Right hindlimb (tissue), 1 donor: ENCODE measurements at places on chromosomes 11 and 22.

GRCh38 chr11:70751142-70751734, 352.9 kb downstream of the CTTN start:
- no peak for DNase-seq

DNA sequence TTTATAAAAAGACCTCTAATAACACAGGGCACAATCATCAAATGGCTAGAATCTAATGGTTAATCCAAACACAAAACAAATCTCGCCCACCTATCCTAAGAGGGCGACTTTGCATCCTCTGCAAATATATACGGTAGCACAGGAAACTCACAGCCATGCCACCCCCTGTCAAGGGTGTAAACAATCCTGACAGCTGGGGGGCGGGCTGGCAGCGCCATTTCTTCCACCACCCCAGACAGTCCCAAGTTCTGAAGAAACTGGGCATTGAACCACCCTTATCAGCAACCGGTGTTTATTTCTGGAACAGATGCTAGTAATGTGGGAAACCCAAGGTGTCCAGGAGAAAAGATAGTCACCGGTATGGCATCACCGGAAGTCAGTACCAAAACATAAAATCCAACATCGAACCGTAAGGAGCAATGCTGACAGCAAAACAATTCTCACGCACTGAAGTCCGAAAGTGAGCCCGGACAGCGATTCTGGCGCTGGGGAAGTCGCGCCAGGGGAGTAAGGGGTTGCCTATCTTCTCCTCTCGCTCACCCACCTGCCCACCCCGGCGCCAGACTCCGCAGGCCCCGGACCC, 825 bp downstream of the FBXO3 start:
- no peak for DNase-seq

DNA sequence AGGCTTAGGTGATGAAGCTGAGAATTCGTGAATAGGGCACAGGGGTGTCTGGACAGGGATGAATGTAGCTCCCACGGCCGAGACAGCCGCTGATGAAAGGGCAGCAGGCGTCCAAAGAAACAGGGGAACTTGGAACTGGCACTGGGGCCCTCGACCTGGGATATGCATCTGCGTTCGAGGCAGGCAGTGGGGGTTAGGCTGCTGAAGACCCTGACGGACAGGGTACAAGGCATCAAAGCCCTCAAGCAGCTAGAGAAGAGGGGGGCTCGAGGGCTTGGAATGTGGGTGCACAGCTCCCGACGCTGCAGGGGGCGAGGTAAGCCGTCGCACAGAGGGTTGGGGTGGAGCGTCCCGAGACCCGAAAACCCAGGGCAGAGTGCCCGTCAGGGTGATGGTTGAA, 6.9 kb upstream of the SYT8 start:
- DNase-seq, result no peak

DNA sequence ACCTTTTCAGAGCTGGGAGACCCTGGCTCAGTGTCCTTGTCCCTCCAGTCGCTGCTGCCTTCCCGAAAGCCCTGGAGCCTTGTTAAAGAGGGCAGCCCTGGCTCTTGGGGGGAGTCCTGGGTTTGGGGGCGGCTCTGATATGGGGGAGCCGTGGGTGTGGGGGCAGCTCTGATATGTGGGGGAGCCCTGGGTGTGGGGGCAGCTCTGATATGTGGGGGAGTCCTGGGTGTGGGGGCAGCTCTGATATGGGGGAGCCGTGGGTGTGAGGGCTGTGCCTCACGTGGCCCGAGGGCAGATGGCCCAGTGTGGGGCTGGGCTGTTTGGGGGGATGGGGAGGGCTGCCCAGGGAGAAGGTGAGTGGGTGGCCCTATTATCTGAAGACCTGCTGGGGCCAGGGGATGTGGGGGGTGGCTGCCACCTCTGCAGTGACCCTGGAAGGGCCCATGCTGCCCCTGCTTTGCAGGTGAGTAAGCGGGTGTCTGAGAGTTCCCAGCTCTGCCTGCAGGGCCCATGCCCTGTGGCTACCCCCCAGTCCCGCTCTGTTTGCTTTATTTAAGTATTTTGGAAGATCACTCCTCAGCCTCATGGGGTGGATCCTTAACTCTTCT, 30.9 kb upstream of the GRAMD4 start:
- DNase-seq, result peak; percentile 20

DNA sequence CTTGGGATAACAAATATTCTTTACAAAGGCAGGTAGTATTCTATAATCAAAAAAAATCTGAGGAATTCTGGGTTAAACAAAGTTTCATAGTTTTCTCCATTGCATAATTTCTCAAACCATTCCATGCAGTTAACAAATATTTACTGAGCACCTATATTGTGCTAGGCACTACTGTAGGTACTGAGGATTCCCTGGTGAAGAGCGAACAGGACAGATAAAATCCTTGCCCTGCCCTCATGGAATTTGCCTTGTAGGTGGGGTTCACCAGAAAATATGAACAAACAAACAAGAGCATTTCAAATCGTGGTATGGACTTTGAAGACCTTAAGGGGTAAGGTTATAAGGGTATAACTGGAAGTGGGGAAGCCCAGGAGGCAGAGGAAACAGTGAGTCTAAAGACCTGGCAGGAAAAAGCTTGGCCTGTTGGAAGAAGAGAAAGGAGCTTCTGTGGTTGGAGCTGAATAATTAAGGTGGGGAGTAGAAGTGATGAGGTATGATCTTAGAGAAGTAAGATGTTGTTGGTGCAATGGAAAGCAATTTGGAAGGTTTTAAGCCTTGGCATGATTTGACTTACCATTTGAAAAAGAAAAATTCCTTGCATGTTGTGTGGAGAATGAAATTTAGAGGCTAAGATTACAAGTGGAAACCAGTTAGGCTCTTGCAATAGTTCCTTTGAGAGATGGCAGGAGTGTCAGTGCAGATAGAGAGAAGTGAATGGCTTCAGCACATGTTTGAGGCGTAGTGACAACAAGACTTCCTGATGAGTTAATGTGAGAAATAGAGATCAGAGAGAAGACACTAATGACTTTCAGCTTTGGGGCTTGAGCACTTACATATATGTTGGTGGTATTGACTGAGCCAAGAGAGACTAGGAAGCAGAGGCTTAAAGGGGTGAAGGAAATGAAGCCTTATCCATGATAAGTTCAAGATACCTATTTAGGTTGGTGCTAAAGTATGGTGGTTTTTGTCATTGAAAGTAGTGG, 55.7 kb upstream of the PICALM start:
- no peak for DNase-seq

DNA sequence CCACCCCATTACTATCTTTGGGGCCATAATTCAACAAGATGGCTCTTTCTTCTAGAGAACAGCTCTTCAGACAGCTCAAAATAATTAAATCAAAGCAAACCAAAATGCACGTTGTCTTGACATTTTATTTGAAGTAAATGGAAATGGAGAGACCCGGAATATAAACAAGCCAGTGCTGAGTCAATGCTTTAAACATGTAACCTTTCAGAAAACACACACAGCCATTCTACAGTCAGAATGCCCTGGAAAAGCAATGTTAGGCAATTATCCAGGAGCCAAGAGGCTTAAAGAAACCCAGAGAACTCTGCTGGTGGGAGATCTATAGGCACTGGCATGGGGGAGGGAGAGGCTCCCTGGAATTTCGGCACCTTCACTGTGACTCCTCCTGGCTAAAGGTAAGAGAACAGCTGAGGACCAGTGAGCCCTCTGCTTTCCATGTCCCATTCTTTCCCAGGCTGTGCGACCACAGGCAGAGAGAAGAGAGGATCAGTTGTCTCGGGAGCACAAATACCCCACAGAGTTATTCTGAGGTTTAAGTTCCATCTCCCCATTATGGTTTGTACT, 254.0 kb upstream of the CCDC90B start:
- no peak for DNase-seq

DNA sequence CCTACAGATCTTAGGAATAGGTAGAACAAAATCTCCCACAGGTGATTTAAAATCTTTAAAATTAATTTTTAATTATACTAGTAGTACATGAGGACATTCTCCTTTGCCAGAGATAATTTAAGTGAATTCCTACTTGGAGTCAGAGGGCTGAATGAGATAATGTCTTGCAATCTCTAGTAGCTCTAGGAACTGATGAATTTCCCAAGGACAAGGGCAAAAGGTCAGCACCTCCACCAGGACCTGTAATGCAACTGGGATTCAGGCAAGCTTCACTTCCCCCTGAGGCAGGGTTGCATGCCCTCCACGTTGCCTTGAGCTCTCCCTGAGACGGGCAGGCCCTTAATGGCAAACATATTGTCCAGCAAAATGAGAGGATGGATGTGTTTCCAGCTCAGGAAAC, 330.3 kb upstream of the PITPNB start:
- DNase-seq, result no peak

DNA sequence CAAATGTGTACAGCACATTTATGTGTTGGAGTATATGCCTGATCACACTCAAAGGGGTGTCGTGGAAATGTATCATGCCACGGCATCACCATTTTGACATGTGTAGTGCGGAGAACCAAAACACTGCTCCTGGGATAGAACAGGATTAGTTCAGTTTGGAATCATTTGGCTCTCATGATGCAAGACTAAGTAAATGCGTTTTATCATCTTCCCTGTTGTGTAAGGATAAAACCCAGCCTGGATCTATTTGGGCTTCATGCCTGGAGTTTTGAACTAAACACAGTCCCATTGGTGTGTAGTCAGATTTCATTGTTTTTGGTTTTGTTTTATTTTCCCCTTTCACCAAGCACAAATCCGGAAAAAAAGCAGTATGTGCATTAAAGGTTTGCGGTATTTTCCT, 574.3 kb downstream of the NTM start:
- peak; percentile 55 for DNase-seq

DNA sequence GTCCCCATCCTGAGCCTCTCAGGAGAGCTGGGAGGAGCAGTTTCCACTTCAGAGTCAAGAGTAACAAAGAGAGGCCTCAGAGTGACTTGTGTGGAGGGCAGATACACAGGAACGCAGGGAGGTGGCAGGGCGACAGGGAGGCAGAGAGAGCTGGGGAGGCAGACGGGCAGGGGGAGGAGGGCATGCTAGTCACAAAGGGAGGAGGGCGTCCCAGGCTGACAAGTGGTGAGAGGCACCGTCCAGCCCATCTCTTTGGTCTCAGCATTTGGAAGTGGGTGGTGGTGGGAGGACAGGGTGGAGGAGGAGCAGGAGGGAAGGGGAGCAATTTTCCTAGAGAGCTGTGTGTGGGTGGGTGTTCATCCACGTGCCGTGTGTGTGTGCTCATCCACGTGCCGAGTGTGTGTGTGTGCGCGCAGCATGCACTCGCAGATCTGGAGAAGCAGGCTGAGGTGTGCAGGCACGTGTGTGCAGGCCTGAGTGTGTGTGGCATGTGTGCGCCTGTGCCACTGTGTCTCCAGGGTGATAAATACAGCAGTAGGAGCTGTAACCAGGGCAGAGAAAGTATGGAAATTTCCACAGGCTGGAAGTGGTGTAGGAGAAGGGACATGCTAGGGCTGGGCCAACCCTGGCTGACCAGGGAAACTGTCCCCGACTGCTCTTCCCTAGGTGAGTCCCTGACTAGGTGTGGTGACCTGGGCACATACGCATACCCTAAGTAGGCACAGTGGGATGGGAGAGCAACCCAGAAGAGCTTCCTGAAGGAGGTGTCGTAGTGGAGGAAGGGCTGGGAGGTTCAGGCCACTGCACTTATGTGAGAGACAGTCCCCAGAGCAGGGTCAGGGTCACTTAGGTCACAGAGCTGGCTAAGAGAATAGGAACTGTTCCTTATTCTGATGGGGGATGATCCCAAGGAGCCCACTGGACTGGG, 7.3 kb upstream of the PDE2A start:
- no peak for DNase-seq

GRCh38 chr11:60251485-60252212, 8.7 kb upstream of the MS4A4E start:
- no peak for DNase-seq

- DNase-seq, result no peak
Measured at GRCh38 chr22:44444341-44445306, 53.4 kb downstream of the RTL6 start.

DNA sequence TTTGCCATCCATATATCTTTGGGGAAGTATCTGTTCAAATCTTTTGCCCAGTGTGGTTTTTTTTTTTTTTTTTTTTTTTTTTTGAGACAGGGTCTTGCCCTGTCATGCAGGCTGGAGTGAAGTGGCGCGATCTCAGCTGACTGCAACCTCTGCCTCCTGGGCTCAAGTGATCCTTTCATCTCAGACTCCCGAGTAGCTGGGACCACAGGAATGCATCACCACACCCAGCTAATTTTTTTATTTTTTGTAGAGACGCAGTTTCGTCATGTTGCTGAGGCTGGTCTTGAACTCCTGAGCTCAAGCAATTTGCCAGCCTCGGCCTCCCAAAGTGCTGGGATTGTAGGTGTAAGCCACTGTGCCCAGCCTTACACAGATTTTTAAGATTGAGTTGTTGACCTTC, 4.8 kb upstream of the FAM118A start:
- DNase-seq, result no peak

GRCh38 chr11:96367342-96367741, 22.4 kb downstream of the CCDC82 start:
- no peak for DNase-seq

GRCh38 chr22:46150034-46150654, at the start of gene PPARA:
Gene PPARA, plus strand, starts transcription at chr22:46150526. Its CDS starts 47,858 bp downstream, at chr22:46198384.
- peak; percentile 91 for DNase-seq

DNA sequence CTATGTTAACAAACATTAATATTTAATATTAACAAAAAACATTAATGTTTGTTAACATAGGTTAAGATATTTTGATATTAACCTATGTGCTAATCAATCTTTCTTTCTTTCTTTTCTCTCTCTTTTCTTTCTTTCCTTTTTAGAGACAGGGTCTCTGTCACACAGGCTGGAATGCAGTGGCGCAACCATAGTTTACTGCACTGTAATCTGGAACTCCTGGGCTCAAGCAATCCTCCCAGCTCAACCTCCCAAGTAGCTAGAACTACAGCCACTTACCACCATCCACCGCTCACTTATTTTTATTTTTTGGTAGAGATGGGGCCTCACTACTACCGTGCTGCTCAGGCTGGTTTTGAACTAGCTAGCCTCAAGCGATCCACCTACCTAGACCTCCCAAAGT, 13.2 kb downstream of the SIK3 start:
- DNase-seq, result no peak

GRCh38 chr11:131754671-131755070, 384.3 kb downstream of the NTM start:
- no peak for DNase-seq

GRCh38 chr11:12461516-12461915, 84.1 kb downstream of the PARVA start:
- no peak for DNase-seq

GRCh38 chr11:100638648-100639047, 48.4 kb upstream of the ARHGAP42 start:
- no peak for DNase-seq

GRCh38 chr11:102788334-102788995, 8.0 kb upstream of the MMP10 start:
- no peak for DNase-seq

GRCh38 chr11:72354356-72355115, 79.8 kb downstream of the CLPB start:
- DNase-seq, result no peak

- DNase-seq, result no peak
Measured at GRCh38 chr11:132231656-132232347, 861.4 kb downstream of the NTM start.

- no peak for DNase-seq
Measured at GRCh38 chr11:1707751-1708150, 10.8 kb downstream of the KRTAP5-6 start.
